ENCODE measurements at places on chromosomes 2 and 18.

- no peak for DNase-seq
Observed at GRCh38 chr2:180570864-180571263, 409.5 kb upstream of the UBE2E3 start.

- DNase-seq: no peak
Observed at GRCh38 chr2:238173692-238174091, 14.9 kb downstream of the ERFE start.

GRCh38 chr2:16254356-16254965 lies 314.1 kb downstream of the MYCN start:
- DNase-seq: no peak

DNA sequence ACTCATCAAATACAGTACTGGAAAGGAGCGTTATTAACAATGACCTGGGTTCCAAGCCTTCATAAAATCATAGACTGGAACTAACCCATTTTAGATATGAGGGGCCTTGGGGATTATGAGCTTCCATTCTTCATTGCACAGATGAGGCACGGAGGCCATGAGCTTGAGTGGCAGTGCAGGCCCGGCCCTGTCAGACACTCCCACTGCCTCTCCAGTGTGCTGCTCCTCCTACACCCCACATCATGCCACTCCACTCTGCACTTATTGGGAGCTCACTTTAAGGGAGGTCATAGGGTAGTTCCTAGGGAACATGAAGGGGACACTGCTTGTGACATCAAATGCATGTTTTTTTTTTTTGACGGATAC lies 77.9 kb downstream of the TSN start:
- DNase-seq: no peak

DNA sequence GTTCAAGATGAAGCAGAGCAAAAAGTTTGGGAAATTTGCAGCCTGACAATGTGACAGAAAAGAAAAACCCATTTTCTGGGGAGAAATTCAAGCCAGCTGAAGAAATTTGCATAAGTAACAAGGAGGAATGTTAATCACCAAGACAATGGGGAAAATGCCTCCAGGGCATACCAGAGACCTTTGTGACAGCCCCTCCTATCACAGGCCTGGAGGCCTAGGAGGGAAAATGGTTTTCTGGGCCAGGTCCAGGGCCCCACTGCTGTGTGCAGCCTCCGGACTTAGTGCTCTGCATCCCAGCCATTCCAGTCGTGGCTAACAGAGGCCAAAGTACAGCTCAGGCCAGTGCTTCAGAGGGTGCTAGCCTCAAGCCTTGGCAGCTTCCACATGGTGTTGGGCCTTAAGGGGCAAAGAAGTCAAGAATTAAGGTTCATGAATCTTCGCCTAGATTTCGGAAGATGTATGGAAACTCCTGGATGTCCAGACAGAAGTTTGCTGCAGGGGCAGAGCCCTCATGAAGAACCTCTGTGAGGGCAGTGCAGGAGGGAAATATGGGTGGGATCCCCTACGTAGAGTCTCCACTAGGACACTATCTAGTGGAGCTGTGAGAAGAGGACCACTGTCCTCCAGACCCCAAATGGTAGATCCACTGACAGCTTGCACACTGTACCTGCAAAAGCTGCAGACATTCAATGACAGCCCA lies 314.1 kb upstream of the TRIB2 start:
- no peak for DNase-seq
